ENCODE measurements at places on chromosomes 2 and 18.

DNA sequence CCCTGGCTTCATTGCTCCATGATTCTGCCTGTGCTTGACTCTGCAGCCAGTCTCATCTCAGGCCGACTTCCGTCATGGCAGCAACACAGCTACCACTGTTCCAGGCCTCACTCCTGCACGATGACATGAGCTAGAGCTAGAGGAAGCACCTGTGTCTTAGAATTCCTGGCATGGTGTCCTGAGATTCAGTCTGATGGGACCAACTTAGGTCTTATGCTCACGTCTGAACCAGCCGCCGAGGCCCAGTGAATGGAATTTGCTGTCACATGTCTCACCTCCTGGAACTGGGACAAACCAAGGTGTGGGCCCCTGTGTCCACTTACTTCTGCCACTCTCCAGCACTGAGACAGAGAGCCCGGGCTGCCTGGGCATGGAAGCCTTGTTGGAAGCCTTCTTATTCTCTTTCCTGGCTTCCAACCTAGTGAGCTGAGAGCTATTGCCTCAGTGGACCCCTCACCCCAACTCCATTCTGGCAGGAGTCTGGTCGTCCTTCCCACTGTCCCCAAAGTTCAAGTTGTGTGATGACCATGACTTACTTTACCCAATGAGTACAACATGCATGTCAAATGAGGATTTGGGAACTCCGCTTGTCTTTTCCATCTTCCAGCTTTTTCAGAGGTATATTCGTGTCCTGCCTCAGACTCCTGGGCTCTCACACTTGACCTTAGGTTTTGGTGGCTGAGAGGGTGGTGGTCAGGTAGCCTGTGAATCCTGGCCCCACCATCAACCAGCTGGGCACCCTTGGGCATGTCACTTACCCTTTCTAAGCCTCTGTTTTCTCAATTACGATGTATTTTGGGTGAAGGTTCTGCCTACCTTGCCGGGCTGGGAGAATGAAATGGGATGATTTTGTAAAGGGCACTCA lies 39.1 kb upstream of the HS6ST1 start:
- DNase-seq = no peak

GRCh38 chr2:192026825-192027120 lies 168.0 kb downstream of the TMEFF2 start:
- DNase-seq = no peak

DNA sequence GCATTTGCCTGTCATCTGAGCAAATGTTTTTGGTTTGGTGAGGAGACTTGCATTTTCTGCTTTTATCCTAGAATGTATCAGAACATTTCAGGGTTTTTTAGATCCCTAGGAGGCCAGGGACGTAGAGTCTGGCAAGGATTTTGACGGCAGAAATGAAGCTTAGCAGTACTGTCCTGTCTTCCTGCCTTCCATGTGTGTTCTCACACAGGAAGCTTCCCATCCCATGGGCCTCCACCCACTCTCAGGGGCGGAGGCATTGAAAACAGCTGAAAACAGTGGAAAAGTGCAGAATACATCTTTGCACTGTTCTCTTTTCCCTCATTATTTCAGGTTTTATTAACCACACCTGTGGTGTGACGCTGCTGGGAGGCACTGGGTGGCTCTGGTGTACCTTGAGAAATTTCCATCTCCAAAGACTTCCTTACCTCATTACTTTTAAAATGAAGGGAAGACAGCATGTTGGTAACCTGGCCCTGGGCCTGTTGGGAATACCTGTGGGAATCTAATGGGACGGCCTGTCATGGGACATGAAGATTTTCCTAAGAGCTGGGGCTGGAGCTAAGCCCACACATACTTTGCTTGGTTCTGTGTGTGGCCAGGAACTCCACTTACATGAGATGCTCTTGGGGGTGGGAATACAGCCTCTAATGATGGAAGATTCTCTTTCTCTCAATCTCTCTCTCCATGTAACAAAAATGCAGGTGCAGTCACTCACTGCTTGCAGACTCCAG lies 20.5 kb downstream of the PCARE start:
- DNase-seq = no peak

GRCh38 chr2:228257379-228257778 lies 75.9 kb upstream of the SPHKAP start:
- DNase-seq = no peak

- DNase-seq = no peak
Measured at GRCh38 chr18:32661486-32662299, 111.1 kb downstream of the KLHL14 start.

- no peak for DNase-seq
Measured at GRCh38 chr2:205714058-205714776, 31.9 kb downstream of the NRP2 start.

All from central memory CD4-positive, alpha-beta T cell (primary cell).